ENCODE measurements at places on chromosomes 13 and 19.
A peak's percentile ranks its signal among the peaks of the same experiment; 100 is the strongest.

DNA sequence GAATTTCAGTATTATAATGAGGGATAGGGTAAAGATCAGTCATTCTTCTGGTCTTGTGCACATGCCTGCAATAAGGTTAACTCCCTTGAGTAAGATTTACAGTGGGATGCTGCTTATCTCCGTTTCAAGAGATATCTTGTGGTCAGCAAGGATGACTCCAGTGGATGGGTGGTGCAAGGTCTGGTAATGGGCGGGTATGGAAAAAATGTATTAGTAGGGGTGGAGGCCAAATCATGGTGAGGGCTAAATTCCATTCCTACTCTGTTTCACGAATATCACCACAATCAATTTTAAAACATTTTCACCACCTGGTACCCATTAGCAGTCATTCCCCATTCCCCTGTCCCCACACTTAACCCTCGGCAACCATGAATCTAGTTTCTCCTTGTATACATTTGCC, 40.6 kb downstream of the CCDC122 start:
- peaks cover 9% of the 10 kb centered on the region for H3K36me3 ChIP-seq
- H3K27me3 ChIP-seq: no peaks in the 10 kb centered on the region
- H3K27ac ChIP-seq: no peak overlapping the region
- H3K4me1 ChIP-seq: no peaks in the 10 kb centered on the region
- no peak for DNase-seq

DNA sequence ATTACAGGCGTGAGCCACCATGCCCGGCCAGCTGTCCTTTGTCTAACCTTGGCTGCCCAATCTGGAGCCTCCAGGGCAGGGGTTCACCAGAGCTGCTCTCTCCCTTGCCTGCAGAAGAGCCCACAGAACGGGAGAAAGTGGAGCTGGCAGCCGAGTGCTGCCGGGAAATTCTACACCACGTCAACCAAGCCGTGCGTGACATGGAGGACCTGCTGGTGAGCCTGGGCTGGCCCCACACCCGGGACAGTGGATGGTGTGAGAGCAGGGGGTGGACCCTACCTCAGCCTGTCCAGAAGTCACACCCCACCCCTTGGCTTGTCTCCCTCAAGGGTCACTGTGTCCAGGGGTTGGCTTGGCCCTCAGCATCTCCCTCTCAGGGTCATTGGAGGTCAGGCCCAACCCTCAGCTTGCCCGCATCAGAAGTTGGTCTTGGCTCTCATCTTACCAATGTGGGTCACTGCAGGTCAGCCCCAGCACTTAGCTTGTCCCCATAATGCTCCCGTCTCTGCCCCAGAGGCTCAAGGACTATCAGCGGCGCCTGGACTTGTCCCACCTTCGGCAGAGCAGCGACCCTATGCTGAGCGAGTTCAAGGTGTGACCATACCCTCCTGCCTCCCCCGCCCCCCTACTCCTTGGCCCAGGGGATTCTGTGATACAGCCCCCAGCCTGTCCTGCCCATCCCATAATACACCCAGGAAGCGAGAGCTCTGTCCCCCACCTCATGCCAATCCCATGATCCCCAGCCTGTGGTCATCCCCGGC, 20.4 kb downstream of the ARHGEF1 start:
- H3K27ac ChIP-seq: no peak overlapping the region
- no peaks in the 10 kb centered on the region for H3K4me1 ChIP-seq
- H3K27me3 ChIP-seq: no peaks in the 10 kb centered on the region
- no peak for DNase-seq
- no peak overlapping the region for H3K4me3 ChIP-seq

DNA sequence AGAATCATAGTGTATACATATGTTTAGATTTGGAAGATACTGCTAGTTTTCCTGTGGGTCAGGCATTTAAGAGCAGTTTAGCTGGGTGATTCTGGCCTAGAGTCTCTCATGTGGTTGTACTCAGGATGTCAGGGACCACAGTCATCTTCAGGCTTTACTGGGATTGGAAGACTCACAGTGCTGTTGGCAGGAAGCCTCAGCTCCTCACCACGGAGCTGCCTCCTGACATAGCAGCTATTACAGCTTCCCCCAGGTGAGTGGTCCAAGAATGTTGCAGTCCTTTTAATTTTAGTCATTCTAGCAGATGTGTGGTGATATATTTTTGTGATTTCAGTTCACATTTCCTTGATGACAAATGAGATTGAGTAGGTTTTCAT, 16.9 kb upstream of the GPR18 start:
- no peaks in the 10 kb centered on the region for H3K27me3 ChIP-seq
- H3K27ac ChIP-seq: 0 out of 2 replicates have a peak overlapping the region, but pooled peaks have one; percentile 10
- peaks cover 5% of the 10 kb centered on the region for H3K36me3 ChIP-seq
- no peak for DNase-seq

DNA sequence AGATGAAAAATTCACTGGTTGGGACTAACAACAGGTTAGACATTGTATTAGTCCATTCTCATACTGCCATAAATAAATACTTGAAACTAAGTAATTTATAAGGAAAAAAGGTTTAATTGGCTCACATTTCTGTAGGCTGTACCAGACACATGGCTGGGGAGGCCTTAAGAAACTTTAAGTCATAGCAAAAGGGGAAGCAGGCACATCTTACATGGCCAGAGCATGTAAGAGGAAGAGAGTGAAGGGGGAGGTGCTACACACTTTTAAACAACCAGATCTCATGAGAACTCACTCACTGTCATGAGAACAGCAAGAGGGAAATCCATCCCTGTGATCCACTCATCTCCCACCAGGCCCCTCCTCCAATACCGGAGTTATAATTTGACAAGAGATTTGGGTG, 125.9 kb downstream of the SUCLA2 start:
- no peaks in the 10 kb centered on the region for H3K27me3 ChIP-seq
- DNase-seq: no peak
- peaks cover 36% of the 10 kb centered on the region for H3K36me3 ChIP-seq
- no peaks in the 10 kb centered on the region for H3K4me1 ChIP-seq
- no peak overlapping the region for H3K4me3 ChIP-seq

DNA sequence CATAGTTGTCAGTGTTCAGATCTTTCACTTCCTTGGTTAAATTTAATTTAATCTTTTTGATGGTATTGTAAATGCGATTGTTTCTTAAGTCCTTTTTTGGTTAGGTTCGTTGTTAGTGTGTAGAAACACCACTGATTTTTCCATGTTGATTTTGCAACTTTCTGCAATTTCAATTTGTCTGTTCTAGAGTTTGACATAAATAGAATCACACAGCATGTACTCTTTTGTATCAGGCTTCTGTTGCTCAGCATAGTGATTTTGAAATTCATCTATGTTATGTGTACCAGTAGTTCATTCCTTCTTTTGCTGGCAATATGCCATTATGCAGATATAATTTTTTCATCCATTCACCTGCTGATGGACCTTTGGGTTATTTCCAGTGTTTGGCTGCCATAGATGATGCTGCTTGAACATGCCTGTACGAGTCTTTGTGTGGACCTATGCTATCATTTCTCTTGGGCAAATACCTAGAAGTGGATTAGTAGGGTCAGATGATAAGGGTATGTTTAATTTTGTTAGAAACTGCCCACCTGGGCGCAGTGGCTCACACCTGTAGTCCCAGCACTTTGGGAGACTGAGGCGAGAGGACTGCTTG, 33.1 kb downstream of the BICRA start:
- peaks cover 31% of the 10 kb centered on the region for H3K4me1 ChIP-seq
- no peak for DNase-seq
- H3K4me3 ChIP-seq: no peak overlapping the region

DNA sequence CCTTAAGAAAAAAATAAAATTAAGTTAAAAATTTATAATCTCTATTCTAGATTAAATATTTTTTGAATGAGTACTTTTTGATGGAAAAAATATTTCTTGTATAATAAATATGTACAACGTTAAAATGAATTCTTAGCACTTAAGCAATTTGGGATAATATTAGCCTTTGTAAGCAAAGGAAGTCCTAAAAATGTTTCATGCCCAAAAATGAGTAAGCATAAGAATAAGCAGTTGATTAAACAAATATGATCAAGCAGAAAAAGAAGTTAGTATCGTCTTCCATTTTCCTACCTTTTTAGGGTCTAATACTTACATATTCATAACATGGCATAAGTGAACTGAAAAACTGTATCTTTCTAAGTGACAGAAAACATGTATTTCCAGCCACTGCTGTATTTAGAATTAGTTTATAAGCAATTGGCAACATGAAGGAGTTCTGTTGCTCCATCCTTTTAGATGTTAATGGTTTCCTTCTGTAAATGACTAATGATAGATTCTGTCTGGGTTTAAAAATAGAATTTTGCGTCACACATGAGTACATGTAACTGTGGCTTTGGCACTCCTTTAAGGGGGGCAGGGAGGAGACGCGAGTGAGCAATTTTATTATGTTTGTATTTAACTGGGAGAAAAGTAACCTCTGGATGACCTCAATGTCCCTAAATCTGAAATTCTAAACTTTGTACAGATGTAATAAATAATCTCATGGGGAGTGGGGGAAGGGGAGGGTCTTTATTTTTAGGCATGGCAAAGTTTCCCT, 237.4 kb downstream of the RGCC start:
- 0 out of 2 replicates have a peak overlapping the region, but pooled peaks have one; percentile 59 for H3K27ac ChIP-seq
- DNase-seq: no peak
- H3K36me3 ChIP-seq: no peaks in the 10 kb centered on the region
- H3K27me3 ChIP-seq: no peaks in the 10 kb centered on the region

DNA sequence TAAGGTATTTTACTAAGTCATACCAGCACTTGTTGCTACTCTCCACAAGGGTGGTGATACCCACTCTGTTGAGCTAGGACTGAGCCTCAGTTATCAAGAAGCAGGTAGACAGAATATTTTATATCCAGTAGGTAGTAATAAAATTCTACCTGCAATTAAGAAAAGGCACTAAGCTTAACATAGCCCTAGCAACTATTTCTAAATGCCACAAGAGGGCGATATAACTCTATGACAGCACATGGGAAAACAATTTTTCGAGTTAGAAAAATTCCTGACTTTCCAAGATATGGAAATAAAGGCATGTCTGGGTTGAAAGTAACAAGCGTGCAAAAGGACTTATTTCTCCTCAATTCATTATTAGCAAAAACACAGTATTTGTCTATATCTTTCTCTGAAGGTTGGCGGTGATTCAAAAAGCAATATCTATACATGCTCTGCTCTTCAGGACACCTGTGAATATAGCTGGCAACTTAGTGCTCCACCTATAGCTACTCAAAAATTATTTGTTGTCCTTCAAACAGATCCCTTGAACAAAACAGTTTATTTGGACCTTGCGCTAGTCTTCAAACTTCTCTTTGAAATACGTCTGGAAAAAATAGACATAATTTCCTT, 14.7 kb downstream of the CCDC169 start:
- H3K27me3 ChIP-seq: no peaks in the 10 kb centered on the region
- H3K27ac ChIP-seq: peak overlapping the region; percentile 5
- no peak for DNase-seq
- H3K4me3 ChIP-seq: no peak overlapping the region

- peak overlapping the region; percentile 85 for H3K27ac ChIP-seq
- peaks cover 22% of the 10 kb centered on the region for H3K4me1 ChIP-seq
- no peak for DNase-seq
- peak overlapping the region; percentile 91 for H3K4me3 ChIP-seq
- H3K36me3 ChIP-seq: no peaks in the 10 kb centered on the region
- peaks cover 15% of the 10 kb centered on the region for H3K27me3 ChIP-seq
Measured at GRCh38 chr19:33175886-33176669, 18.1 kb upstream of the LRP3 start.

- H3K27me3 ChIP-seq: no peaks in the 10 kb centered on the region
- no peaks in the 10 kb centered on the region for H3K36me3 ChIP-seq
- no peak overlapping the region for H3K4me3 ChIP-seq
Measured at GRCh38 chr13:26061947-26062346, 10.1 kb upstream of the SHISA2 start.

DNA sequence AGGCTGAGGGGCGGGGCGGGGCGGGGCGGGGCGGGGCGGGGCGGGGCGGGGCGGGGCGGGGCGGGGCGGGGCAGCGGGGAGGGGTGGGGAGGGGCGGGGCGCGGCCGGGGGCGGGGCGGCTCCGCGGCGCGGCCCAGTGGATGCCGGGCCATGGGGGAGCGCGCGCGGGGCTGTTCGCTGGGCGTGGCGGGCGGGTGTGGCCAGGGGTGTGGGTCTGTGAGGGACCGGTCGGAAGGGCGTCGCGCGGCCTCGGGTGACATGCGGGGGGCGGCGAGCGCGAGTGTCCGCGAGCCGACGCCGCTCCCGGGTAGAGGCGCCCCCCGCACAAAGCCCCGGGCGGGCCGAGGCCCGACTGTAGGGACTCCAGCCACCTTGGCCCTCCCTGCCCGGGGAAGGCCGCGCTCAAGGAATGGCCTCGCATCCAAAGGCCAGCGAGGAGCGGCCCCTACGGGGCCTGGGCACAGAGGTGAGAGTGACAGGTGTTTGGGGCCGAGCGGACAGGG, at the start of gene ZFP28:
TSS of gene ZFP28 (plus strand) at position 188 of the 503 bp plus-strand sequence. CDS start at position 259, 71 bp downstream.
- DNase-seq: peak; percentile 61
- H3K4me3 ChIP-seq: peak within 1 kb of the TSS; percentile 82
- peaks cover 11% of the 10 kb centered on the region for H3K27me3 ChIP-seq
- H3K36me3 ChIP-seq: peaks cover 51% of the 10 kb centered on the region
- H3K27ac ChIP-seq: no peak within 1 kb of the TSS

DNA sequence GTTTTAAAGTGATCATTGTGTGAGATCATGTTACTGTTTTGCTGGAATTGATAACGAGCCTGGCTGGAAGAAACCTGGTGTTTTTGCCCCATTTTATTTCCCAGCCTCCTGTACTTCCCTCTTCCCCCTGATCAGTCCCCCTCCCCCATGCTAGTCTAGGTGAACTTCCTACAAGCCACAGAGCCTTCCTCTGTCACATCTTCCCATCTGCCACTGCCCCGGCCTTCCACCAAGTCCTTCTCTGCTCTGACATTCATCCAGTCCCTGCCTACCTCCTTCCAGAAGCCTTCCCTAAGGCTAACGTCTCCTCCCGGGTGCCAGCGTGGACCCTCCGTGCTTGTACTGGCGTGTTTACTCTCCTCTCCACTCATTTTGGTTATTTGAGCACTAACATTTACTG, 14.3 kb downstream of the FARP1 start:
- peaks cover 8% of the 10 kb centered on the region for H3K36me3 ChIP-seq
- no peak for DNase-seq
- H3K27me3 ChIP-seq: no peaks in the 10 kb centered on the region
- H3K4me3 ChIP-seq: no peak overlapping the region
- peaks cover 35% of the 10 kb centered on the region for H3K4me1 ChIP-seq

GRCh38 chr13:46595136-46595884, 42.3 kb downstream of the LRCH1 start:
- H3K27me3 ChIP-seq: no peaks in the 10 kb centered on the region
- H3K4me3 ChIP-seq: no peak overlapping the region
- peaks cover 33% of the 10 kb centered on the region for H3K4me1 ChIP-seq

- H3K4me1 ChIP-seq: peaks cover 12% of the 10 kb centered on the region
- H3K27me3 ChIP-seq: no peaks in the 10 kb centered on the region
- peaks cover 8% of the 10 kb centered on the region for H3K36me3 ChIP-seq
- H3K4me3 ChIP-seq: no peak overlapping the region
Measured at GRCh38 chr19:34501339-34502320, 20.1 kb downstream of the WTIP start.

- no peaks in the 10 kb centered on the region for H3K27me3 ChIP-seq
- H3K4me1 ChIP-seq: no peaks in the 10 kb centered on the region
- no peak overlapping the region for H3K4me3 ChIP-seq
- no peak for DNase-seq
Measured at GRCh38 chr13:64928696-64929499, 2301.2 kb downstream of the PCDH9 start.
